ENCODE measurements at places on chromosomes 3 and 15. TPM values are rescaled to one million over a fixed set of nuclear protein-coding genes. Genes with fewer than 3 reads are reported as not detected.

The ZPLD1 gene
- 0.28 TPM for total RNA-seq

The TEX55 gene
- not detected for total RNA-seq

The NCK1 gene
- total RNA-seq = 52.0 TPM

The HAUS2 gene
- total RNA-seq = 21.6 TPM

The SEMA6D gene
- 22.9 TPM for total RNA-seq

The PARP15 gene
- 0.14 TPM for total RNA-seq

The LSAMP gene
- 11.6 TPM for total RNA-seq

The TMCO5A gene
- not detected for total RNA-seq

The PLSCR5 gene
- not detected for total RNA-seq

The MED12L gene
- total RNA-seq = 0.28 TPM

The TLR9 gene
- total RNA-seq = under 0.01 TPM

The HHATL gene
- not detected for total RNA-seq

The KLHL18 gene
- total RNA-seq = 14.2 TPM

The GUCA1C gene
- not detected for total RNA-seq

The USP8 gene
- total RNA-seq = 35.3 TPM

The MEGF11 gene
- total RNA-seq = not detected

The HRG gene
- under 0.01 TPM for total RNA-seq

The CLDN16 gene
- total RNA-seq = under 0.01 TPM

The ATP13A4 gene
- 0.18 TPM for total RNA-seq

The GPR149 gene
- not detected for total RNA-seq

The TGM5 gene
- total RNA-seq = not detected

The VGLL3 gene
- 33.4 TPM for total RNA-seq

The PLSCR2 gene
- total RNA-seq = not detected

The CDC25A gene
- total RNA-seq = 1.3 TPM

The ZKSCAN7 gene
- 7.8 TPM for total RNA-seq

The EPHB3 gene
- total RNA-seq = 7.0 TPM

The NDN gene
- total RNA-seq = 41.5 TPM

The IL20RB gene
- total RNA-seq = 2.7 TPM

The PTPRG gene
- 42.1 TPM for total RNA-seq

The OR5AC2 gene
- total RNA-seq = not detected

The SMAD6 gene
- total RNA-seq = 31.3 TPM

The RFT1 gene
- total RNA-seq = 13.1 TPM

The PLS1 gene
- total RNA-seq = 0.14 TPM

The FILIP1L gene
- total RNA-seq = 74.7 TPM

The OSBPL10 gene
- total RNA-seq = 13.5 TPM

The GOLGA6A gene
- not detected for total RNA-seq

The DAZL gene
- not detected for total RNA-seq

The AKAP13 gene
- total RNA-seq = 70.6 TPM

The SH2D7 gene
- total RNA-seq = not detected

The SH3GL3 gene
- 0.18 TPM for total RNA-seq

The SERINC4 gene
- total RNA-seq = 0.09 TPM

The RTP4 gene
- 2.0 TPM for total RNA-seq

The DLEC1 gene
- total RNA-seq = 0.09 TPM

The SCAMP2 gene
- 13.5 TPM for total RNA-seq

The RETNLB gene
- total RNA-seq = not detected

The C3orf70 gene
- total RNA-seq = 0.14 TPM

The SLC30A4 gene
- 9.5 TPM for total RNA-seq

The PRSS50 gene
- not detected for total RNA-seq

Measured in smooth muscle cell of bladder (primary cell).